ENCODE measurements at places on chromosomes 7 and 10.
A peak's percentile ranks its signal among the peaks of the same experiment; 100 is the strongest.

DNA sequence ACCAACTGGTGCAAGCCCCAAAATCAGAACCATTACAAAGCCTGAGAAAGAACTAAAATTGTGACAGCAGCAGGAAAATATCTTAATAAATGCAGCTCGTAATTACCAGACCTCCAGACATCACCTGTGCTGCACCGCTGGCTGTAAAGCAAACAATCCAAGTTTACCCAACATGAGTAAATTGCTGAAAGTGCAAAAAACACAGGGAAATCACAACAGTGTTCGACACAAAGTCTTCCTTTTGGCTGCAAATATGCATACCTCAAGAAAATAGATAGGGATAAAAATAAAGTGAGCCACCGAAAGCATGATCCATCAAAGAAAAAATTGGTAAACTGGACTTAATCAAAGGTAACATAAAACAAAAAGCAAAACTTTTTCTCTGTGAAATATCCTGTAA, 101.7 kb downstream of the SLC16A9 start:
- no peak overlapping the region for H3K27ac ChIP-seq
- H3K36me3 ChIP-seq: no peaks in the 10 kb centered on the region
- H3K4me3 ChIP-seq: no peak overlapping the region
- no peaks in the 10 kb centered on the region for H3K27me3 ChIP-seq

DNA sequence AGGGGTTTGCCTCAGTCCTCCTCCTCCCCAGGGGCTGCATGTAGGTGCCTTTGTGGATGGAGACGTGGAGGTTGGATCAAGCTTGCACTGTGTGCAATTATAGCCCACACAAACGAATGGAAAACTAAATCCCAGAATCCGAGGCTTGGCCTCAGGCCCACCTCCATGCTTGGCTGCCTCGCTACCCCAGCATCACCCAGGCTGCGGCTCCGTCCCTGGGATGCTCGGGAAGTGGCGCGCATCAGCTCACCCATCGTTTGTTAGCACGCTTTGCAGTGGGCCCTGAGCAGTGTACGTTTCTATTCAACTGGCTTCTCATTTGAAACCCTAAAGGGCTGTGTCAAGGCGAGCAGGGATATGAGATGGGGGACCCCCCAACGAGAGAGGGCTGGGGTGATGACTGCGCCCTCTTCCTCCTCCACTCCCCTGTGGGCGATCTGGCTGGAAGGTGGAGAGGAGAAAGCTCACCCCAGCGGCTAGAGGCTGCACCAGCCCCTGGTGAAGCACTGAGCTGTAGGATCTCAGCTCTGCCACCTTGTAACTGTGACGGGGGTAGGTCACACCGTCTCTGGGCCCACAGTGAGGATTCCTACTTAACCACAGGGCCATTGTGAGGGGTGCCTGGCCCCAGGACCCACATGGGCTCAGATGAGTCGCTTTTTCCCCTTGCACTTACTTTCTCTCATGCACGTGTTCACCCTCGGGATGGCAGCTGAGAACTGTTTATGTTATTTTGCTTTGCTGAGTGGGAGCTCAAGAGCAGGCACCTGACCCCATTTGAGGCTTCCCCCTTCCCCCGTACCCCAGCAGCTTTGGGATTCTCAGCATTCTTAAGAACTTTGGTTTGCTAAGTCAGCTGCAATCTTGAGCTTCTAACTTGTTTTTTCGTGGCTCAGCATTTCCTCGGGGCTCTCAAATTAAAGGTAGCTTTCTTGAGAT, 12.7 kb upstream of the BTBD16 start:
- no peaks in the 10 kb centered on the region for H3K4me1 ChIP-seq
- no peak overlapping the region for H3K4me3 ChIP-seq
- H3K36me3 ChIP-seq: no peaks in the 10 kb centered on the region
- no peak overlapping the region for H3K27ac ChIP-seq
- DNase-seq: no peak
- H3K27me3 ChIP-seq: no peaks in the 10 kb centered on the region

DNA sequence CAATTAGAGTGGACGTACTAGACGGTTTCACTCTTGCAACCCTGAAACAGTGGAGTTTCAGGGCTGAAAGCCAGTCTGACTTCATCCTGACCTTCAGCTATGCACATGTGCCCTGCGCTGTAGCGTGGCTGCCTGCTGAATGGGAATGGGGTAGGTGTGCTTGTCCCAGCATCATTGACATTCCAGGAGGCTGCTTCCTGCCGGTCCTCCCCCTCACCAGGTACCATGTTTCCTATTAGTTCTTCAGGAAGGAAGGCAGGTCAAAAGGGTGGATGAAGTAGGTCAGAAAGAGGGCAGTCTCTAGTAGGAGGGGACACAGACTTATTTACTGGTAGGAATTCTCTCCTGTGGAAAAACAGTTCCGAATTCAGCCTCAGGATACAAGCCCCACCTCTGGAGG, 551.8 kb upstream of the GALNT17 start:
- H3K4me1 ChIP-seq: no peaks in the 10 kb centered on the region
- no peak overlapping the region for H3K4me3 ChIP-seq
- no peak overlapping the region for H3K27ac ChIP-seq
- DNase-seq: no peak
- H3K36me3 ChIP-seq: no peaks in the 10 kb centered on the region

DNA sequence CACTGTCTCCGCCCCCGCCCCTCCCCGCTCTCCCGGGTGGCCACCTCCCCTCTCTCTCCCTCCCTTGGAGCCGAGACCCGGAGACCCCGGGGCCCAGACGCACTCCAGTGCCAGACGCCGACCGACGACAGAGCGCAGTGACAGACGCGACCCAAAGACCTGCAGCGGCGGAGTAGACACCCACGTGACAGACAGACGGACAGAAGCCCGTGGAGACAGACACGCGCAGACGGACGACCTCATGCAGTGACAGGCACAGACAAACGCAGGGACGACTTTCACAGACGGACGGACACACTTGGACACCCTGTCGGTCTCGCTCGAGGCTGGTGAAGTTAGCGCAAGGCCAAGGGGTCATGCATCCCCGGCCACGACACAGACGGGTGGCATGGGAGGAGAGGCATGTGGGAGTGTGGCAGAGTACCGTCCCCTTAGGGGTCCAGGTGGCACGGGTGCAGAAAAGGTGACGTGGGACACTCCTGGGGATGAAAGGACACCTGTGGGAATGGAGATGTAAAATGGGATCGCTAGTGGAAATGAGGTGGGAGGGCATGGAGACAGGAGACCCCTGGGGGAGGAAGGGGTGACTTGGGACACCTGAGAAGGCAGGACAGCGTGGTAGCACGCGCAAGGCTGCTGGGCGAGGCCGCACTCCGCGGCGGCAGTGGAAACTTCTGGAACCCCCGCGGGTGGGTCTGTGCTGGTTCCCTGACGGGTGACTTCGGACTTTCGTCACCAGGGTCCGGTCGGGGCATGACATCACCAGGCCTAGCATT, 456 bp upstream of the ACHE start:
- peaks cover 3% of the 10 kb centered on the region for H3K27me3 ChIP-seq
- H3K27ac ChIP-seq: no peak overlapping the region

DNA sequence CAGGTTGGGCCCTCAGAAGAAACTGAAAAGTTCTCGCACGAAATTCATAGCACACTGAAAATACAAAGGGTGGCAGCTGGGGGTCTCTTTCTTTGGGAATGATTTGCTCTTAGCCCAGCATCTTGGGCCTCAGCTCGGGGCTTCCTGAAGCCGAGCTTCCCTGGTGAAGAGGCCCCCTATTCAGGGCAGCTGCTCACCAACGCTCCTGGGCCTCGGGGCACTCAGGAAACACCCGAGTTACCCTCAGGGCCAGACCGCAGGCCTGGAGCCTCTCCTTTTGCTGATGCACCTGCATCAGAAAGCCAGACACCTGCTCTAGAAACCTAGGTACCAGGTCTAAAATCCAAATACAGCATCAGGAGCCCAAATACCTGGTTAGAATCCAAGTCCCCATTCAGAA, 85.5 kb downstream of the PTPRE start:
- peaks cover 14% of the 10 kb centered on the region for H3K4me1 ChIP-seq
- no peaks in the 10 kb centered on the region for H3K36me3 ChIP-seq
- DNase-seq: no peak
- no peak overlapping the region for H3K27ac ChIP-seq

- H3K4me1 ChIP-seq: peaks cover 4% of the 10 kb centered on the region
- no peak overlapping the region for H3K4me3 ChIP-seq
- peaks cover 57% of the 10 kb centered on the region for H3K27me3 ChIP-seq
- no peak overlapping the region for H3K27ac ChIP-seq
- no peak for DNase-seq
- H3K36me3 ChIP-seq: no peaks in the 10 kb centered on the region
These were observed 67.5 kb downstream of the UNCX start for GRCh38 chr7:1300206-1300605.

DNA sequence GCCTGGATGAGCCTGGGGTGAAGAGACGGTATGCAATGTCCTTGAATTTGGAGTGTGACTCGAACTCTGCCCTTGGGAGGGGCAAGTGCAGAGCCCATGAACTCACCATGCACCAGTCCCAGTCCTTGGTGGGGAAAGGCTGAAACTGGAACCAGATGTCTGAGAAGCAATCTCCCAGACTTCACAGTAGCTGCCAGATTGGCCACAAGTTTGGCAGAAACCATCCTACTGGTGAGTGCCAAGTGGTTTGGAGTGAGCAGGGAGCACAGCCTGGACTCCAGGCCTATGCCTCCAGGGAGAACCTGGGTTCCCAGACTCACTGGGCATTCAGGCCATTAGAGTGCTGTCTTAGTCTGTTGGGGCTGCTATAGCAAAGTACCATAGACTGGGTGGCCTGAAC, 99.6 kb upstream of the LYZL1 start:
- no peaks in the 10 kb centered on the region for H3K4me1 ChIP-seq
- no peak overlapping the region for H3K4me3 ChIP-seq
- no peaks in the 10 kb centered on the region for H3K27me3 ChIP-seq

DNA sequence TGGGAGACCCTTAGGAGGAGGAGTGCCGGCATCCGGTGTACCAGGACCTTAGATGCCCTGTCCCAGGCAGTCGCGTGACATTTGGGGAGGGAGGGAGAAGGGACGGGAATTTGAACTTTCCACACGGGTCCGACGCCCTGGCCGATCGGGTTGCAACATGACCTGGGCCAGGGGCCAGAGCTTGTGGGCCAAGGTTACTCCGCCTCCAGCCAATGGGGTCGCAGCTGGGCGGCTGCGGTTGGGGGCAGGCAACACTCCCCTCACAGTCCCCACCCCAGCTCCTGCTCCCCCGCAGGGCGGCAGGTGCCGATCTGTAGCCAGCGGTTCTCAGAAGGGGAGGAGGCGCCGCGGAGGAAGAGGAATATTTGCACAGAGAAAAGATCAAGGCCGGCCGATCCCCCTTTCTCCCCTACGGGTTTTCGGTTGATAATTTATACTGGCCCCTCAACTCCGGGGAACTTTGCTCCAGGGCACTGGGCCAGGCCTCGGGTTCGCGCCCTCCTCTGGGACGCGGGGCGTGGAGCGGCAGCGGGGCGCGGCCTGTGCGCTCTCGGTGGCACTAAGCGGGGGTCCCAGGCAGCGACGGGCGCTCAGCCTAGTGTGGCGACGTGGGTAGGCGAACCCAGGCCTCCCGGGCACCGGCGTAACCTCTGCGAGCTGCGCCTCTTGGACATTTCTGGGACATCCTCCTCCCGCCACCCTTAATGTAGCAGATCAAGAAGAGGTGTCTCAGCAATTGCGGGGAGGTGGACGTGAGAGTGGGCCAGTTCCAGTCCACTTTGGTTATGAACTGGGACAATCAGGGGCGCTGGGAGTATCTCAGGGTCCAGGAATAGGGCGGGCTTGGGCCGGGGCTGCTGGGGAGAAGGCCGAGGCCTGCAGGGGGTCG, 1.2 kb downstream of the MLXIPL start:
- DNase-seq: no peak
- no peak overlapping the region for H3K27ac ChIP-seq
- no peaks in the 10 kb centered on the region for H3K36me3 ChIP-seq
- H3K27me3 ChIP-seq: peaks cover 3% of the 10 kb centered on the region
- peak overlapping the region; percentile 44 for H3K4me3 ChIP-seq
- peaks cover 20% of the 10 kb centered on the region for H3K4me1 ChIP-seq

- H3K27ac ChIP-seq: no peak overlapping the region
- H3K36me3 ChIP-seq: no peaks in the 10 kb centered on the region
- no peak overlapping the region for H3K4me3 ChIP-seq
- DNase-seq: no peak
- H3K27me3 ChIP-seq: no peaks in the 10 kb centered on the region
These were observed 231.8 kb upstream of the CTBP2 start for GRCh38 chr10:125392154-125392553.

- no peak overlapping the region for H3K4me3 ChIP-seq
- no peaks in the 10 kb centered on the region for H3K27me3 ChIP-seq
- H3K27ac ChIP-seq: no peak overlapping the region
- no peaks in the 10 kb centered on the region for H3K36me3 ChIP-seq
- no peak for DNase-seq
These were observed 91.2 kb upstream of the MYL10 start for GRCh38 chr7:101720324-101720723.

DNA sequence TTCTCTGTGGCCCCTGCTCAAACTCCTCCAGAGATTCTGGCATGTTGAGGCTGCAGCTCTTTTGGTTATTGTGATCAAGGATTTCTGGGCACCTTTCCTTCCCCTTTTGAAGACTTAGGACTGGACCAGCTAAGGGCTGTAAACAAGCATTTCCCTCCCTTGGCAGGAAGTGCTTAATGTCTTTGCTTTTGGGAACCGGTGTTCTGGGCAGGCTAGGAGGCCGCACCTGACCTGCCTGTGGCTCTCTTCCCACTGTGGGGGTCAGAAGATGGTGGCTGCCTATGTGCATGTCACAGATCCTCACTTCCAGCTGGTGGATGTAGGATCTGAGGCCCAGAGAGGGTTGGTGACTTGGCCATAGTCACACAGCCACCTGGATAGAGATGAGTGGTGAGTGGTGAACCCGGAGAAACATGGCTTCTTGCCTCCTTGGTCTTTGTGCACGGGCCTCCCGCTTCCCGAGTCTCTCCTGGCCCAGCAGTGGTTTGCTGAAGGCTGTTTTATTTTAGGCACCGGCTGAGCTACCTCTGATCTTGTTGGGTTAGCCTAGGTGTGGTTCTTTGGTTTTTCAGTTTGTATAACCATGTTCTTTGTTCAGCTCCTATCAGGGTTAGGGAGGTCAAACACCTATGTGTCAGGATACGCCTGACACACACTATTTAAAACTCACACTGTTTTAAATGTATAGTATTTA, 82.0 kb downstream of the GRK5 start:
- no peaks in the 10 kb centered on the region for H3K36me3 ChIP-seq
- no peaks in the 10 kb centered on the region for H3K27me3 ChIP-seq
- H3K27ac ChIP-seq: no peak overlapping the region
- peaks cover 54% of the 10 kb centered on the region for H3K4me1 ChIP-seq

DNA sequence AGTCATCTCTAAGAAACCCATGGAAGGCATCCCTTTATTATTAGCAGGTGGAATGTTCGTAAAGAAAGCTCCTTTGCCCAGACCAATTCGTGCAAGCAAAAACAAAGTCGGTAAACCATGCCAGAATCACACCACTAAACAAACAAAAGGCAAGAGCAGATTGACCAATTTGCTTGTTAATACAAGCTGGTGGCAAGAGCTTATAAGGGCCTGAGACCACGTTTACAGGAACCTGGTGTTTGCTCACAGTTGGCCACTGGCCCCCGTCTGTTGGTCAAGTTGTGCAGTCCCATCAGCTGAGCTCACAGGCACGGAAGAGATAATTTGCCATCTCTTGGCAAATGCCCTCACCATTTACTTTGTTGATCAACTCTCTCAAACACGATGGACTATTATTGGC, 342.2 kb upstream of the MKI67 start:
- H3K36me3 ChIP-seq: no peaks in the 10 kb centered on the region
- H3K27ac ChIP-seq: no peak overlapping the region
- no peaks in the 10 kb centered on the region for H3K27me3 ChIP-seq
- no peaks in the 10 kb centered on the region for H3K4me1 ChIP-seq

- no peak overlapping the region for H3K27ac ChIP-seq
- no peaks in the 10 kb centered on the region for H3K27me3 ChIP-seq
- H3K36me3 ChIP-seq: no peaks in the 10 kb centered on the region
- DNase-seq: no peak
- H3K4me3 ChIP-seq: no peak overlapping the region
- H3K4me1 ChIP-seq: no peaks in the 10 kb centered on the region
These were observed 30.2 kb downstream of the ENTPD7 start for GRCh38 chr10:99689461-99689860.

All from T-cell (primary cell).